Muscle of leg (tissue), 16 donors: ENCODE measurements at places on chromosomes 13 and 19.
A peak's percentile ranks its signal among the peaks of the same experiment; 100 is the strongest.

DNA sequence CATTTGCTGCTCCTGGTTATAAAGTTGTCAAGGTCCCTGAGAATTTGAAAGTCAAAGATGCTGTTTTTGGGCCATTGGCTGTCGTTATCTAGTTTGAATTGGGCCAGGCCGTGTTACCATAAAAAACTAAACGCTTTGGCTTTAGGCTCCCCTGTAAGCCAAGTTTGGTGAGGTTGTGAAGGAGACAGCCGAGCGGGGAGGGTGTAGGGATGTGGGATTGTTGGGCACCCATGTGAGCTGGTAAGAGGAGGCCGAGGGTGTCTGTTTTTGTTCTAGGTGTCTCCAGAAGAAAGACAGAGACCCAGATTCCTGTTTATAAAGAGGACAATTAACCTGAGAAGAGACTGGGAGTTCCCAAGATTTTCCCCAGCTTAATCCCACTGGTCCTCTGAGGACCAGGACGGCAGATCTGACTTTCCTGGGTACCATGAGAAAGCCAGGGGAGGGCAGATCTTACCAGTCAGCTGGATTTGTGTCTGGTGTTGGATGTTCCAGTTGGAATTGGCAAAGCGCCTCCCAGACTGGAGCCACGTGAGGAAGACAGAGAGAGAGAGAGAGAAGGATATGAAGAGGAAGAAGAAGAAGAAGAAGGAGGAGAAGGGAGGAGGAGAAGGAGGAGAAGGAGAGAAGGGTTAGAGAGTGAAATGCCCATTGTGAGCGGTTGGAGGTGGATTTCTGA lies 25.1 kb downstream of the TMEM255B start:
- no peak for DNase-seq

GRCh38 chr13:73465617-73465971 lies 406.8 kb downstream of the KLF5 start:
- no peak for DNase-seq

DNA sequence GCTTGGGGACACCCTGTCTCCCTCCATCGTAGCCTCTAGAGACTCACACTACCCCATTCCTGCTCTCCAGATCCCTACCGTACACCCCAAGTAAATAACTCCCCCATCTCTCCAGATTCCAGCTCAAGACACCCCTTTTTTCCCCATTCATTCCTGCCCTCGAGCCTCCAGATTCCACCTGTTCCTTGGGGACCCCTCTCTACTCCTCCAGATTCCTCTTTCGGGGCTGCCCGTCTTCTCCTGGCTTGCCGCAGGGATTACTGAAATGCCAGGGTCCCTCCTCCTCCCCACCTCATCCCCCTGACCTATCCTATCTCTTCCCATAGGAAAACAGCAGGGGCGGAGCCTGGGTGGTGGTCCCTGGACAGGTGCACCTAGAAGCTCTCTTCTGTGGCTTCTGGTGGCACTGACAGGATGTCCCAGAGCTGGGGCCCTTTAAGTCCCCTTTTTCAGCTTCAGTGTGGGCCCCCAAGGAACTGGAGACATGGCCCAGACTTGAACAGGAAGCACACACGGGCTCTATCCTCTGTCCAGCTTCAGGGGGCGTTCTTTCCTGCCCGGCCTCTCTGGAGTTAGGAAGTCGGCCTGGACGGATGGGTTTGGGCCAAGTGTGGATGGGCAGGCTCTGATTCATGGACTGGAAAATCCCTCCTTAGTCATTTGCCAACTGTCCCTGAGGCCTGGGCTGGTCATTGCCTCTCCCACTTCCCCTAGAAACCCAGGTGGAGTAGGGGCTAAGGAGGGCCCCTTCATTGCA lies 1.2 kb downstream of the ZSWIM4 start:
- peak; percentile 82 for DNase-seq

DNA sequence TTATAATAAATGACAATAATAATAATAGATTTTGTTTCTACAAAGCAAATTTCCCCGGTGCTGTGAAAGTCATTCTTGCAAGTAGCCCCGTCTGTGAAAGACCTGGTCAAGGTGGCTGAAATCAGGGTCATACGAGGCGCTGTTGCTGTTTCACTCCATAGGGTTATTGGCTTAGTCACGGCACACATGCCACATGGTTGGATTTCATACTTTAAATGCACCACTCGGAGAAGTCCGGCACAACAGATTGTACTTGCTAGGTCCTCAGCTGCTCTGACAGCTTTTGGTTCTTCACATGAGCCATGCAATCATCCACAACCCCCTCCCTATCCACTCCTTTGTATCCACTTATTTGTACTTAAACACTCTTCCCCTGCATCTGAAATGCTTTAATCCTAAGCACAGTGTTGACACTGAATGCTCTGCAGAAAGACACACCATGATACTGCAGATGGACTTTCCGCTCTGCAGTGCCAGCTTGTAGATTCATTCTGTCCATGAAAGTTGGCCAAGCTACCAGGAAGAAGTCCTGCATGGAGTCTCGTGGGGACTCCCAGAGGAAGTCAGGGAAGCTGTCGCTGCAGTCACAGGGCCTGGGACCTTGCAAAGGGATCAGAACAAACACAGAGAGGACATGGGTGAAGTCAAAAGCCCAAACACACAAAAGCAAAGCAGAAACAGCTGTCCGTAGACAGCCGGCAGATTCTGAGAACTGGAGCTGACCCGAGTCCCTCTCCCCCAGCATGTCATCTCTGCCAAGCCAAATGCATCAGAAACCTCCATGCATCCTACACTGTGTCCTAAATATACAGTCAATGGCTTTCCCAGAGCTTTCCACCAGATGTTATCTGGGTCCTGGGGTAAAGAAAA lies 124.6 kb downstream of the COL4A2 start:
- peak; percentile 95 for DNase-seq

GRCh38 chr19:6613711-6614110 lies 22.8 kb upstream of the CD70 start:
- DNase-seq = peak; percentile 23

DNA sequence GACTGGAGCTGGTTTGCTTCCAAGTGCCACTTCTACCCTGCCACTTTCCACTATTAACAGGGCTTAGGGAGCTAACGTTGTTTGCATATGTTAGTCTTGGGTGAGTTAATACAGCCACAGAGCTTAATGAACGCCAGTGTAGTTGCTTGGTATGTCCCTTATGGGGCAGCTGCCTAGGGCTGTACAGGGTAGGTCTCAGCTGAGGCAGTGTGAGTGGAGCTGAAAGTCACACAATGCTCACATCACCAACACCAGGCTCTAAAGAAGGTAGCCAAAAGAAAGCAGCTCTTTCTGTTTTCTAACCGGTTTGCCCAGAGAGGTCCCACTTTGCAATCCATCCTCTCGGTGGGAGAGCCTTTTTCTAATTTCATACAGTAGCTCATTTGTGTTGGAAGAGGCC lies 186.2 kb downstream of the RGCC start:
- DNase-seq = no peak

DNA sequence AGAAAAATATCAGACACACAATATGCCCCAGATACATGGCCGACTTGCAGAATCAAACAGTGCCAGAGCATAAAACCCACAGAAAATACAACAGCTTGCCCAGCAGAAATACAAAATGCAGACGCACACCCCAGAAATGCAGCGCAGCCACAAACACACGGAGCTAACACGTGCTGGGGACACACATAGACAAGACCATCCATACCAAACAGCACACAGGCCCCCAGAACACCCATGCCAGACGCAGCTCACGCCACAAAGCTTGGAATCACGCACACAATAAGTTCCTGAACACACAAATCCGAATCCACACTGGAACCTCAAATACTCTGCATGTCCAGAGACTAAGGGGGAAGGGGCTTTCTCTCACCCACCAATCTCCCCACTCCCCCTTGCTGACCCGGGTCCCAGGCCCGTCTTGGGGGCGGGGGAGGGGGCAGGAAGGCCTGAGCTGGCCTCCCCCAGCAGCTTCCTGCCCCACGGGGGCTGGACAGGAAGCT lies 17.2 kb downstream of the CCDC97 start:
- peak; percentile 48 for DNase-seq

- DNase-seq = no peak
These were observed 50.3 kb upstream of the GPI start for GRCh38 chr19:34314437-34315313.

DNA sequence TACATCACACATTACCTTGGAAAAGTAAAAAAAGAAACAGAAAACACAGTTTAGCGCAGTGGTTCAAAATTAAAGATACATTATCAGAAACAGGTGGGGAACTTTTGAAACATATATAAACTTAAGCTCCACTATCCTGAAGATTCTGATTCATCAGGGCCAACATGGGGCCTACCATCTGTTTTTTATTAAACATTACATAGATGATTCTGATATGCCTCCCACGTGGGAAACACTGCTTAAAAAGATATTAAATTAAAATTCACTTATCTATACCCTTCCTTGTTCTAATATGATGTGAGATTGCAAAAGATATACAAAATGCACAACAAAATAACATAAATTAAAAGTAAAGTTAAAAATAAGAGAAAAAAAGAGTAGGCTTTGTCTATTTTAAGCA lies 125.0 kb downstream of the VWA8 start:
- peak; percentile 31 for DNase-seq

GRCh38 chr13:62710787-62711186 lies 1295.1 kb upstream of the PCDH20 start:
- DNase-seq = peak; percentile 72

- peak; percentile 91 for DNase-seq
These were observed 2.5 kb downstream of the ATP5F1D start for GRCh38 chr19:1243768-1244692.

GRCh38 chr19:51108805-51109146 lies 567 bp upstream of the CTU1 start:
- no peak for DNase-seq

GRCh38 chr13:94419304-94419924 lies 60.1 kb downstream of the DCT start:
- DNase-seq = no peak

- no peak for DNase-seq
These were observed 136.9 kb downstream of the USP12 start for GRCh38 chr13:27034678-27035111.

- no peak for DNase-seq
These were observed 314.9 kb downstream of the MZT1 start for GRCh38 chr13:72412481-72412880.

DNA sequence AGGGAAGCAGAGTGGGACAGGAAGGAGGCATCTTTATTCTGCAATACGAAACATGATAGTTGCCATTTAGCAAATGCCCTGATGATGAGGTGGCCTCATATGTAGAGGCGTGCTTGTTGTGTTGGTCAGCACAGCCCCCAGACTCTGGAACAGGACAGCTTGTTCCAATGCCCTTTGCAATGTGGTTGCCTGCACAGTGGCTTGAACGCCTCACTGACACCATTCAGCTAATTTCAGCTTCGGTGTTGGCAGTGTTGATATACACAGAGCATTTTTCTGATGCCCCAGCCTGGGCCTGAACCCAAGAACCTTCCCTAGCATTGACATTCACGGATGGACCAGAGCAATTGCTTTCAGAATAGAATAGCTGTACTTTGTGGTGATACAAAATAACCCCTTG lies 133.3 kb downstream of the HS6ST3 start:
- no peak for DNase-seq

DNA sequence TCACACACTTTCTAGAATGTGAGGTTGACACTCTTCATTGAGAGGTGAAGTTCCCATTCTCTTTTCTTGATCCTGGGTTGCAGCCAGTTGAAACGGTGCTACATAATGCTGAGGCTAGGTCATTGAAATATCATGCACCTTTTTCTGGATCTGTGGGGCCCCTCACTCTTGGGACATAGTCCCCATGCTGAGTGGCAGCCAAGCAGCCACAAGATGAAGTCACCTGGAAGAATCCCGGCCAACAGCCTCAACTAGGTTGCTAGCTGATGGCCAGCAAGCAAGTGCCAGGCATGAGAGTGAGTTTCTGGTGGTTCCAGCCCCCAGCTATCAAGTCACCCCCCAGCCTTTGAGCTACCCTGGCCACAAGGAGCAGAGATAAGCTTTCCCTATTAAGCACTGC lies 148.5 kb upstream of the TSHZ3 start:
- DNase-seq = no peak

- no peak for DNase-seq
These were observed at the start of gene UTP14C for GRCh38 chr13:52024481-52024880. Gene UTP14C (plus strand): TSS chr13:52024691. CDS start chr13:52028805, 4,114 bp downstream.

DNA sequence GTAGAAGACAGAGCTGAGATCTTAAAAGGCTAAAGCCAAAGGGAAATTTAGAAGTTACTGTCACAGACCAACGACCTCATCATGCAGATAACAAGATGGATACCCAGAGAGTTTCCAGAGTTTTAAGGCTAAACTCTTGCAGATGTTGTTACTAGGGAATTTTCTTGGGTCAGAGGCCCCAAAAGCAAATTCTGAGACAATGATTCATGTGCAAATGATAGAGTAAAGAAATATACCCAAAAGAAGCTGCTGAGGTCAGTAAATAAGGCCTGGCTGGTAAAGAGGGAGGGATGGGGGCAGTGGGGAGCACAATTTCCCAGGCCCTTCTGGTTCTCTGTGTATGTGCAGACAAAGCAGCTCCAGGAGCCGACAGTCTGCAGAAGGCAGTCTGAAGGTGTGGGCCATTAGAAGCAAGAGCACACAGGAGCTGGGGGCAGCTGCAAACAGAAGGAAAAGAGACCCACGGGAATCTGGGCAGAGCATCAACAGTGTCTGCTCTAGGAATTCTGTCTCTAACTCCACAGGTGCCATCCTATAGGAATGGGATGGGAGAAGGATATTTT lies 330.8 kb downstream of the TBC1D4 start:
- DNase-seq = peak; percentile 22

DNA sequence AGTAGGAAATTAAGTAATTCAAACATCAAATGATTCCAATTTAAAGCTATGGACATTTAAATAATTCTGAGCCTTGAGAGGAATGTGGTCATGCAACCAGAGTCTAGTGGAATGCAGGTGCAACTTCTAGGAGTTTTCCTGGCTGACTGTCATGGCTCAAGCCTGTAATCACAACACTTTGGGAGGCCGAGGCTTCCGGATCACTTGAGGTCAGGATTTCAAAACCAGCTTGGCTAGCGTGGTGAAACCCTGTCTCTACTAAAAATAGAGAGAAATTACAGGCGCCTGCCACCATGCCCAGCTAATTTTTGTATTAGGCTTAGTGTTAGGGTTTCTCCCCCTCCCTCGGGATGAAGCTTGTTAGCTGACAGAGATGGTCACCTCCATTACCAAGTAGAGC lies 6.4 kb downstream of the ZNF808 start:
- no peak for DNase-seq

DNA sequence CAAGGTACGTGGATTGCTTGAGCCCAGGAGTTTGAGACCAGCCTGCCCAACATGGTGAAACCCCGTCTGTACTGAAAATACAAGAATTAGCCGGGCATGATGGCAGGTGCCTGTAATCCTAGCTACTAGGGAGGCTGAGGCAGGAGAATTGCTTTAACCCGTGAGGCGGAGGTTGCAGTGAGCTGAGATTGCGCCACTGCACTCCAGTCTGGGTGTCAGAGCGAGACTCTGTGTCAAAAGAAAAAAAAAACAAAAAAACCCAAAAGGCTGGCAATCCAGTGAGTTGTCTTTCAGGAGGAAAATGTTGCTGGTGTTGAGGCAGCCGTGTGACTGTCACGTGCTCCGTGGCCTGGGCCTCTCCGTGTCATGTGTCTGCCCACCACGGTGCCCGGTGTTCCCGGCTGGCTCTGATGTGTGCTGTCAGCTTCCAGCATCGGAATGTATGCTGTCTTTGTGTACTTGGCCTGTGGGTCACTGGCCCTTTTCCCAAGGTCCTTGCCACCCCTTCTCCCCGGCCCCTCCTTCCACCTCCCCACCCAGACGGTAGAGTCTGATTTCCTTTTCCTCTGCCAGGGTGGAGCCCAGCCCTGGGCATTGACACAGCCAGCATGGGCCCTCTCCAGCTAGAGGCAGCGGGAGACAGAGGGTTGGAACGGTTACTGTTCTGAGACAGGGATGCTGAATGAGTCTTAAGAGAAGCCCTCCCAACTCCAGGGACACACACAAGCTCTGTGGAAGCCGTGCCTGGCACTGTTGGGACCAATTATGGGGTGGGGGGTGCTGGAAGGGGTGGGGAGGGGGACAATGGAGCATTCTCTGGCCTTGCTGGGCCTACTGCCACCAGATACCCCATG lies 7.2 kb upstream of the TUBB4A start:
- DNase-seq = no peak
